ENCODE measurements at places on chromosomes 13 and 19.

DNA sequence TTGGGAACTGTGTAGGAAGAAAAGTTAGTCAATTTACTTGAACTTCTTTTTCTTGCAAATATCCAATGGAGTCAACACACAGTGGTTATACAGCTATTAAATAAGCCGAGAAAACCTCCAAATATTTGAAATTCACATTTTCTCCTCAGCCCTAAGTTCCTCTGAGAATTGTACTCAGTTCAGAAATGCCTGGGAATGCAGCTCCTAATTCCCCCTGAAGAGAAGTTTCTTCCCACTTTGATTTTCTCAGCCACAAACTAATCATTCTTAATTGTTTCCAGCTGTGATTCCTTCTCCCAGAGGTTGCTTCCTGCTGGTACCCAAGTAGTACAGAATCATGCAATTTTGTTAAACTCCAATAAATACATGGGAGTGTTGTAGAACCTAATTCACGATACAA, 246.1 kb upstream of the MIR17HG start:
- DNase-seq: no peak
- no peak overlapping the region for H3K4me3 ChIP-seq
- H3K36me3 ChIP-seq: no peaks in the 10 kb centered on the region
- no peaks in the 10 kb centered on the region for H3K4me1 ChIP-seq
- H3K27me3 ChIP-seq: no peaks in the 10 kb centered on the region
- H3K27ac ChIP-seq: no peak overlapping the region

DNA sequence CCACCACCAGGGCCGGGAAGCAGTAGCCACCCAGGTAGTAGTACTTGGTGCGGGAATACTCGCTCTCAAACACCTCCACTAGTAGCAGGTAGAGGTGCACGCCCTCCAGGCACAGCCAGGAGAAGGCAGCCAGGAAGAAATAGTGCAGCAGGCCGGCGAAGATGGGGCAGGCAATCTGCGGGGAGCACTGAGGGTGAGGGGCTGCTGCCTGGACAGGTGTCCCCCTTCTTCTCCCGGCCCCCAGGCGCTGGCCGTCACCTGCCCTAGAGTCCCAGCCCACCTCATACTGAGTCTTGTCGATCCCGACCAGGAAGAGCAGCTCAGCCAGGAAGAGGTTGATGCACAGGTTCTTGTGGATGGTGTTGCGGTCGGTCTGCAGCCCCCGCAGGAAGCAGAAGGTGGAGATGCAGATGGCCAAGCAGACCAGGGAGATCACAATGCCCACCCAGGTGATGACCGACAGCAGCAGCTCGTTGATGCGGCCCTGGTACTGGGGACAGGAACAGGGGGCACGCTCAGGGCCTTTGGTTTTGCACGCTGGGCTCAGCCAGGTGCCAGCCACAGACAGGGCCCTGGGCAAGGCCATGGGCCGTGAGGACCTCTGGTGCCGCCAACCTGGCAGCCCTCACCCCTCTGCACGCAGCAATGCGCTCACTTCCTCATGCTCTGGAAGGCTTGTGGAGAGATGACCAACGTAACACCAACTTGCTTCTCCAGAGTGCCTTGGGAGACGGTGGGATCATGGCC, 20.8 kb upstream of the ASF1B start:
- H3K27me3 ChIP-seq: no peaks in the 10 kb centered on the region
- H3K4me3 ChIP-seq: no peak overlapping the region
- H3K27ac ChIP-seq: no peak overlapping the region
- H3K4me1 ChIP-seq: no peaks in the 10 kb centered on the region

DNA sequence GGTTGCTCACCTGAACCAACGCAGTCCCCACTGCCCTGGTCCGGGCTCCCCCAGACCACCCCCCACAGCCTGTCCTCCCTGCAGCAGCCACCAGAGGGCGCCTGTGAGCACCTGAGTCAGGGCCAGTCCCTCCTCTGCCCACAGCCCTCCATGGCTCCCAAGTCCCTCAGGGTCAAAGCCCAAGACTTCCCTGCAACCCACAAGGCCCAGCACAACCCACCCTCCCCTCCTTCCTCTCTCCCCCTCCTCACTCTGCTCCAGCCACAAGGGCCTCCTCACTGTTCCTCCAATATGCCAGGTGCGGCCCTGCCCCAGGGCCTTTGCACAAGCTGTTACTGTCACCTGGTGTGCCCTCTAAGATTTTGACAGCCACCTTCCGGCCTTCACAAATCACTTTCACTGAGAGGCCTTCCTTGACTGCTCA, 10.9 kb downstream of the GNA15 start:
- H3K27me3 ChIP-seq: peaks cover 10% of the 10 kb centered on the region
- DNase-seq: peak; percentile 43
- no peaks in the 10 kb centered on the region for H3K4me1 ChIP-seq
- H3K27ac ChIP-seq: no peak overlapping the region
- no peak overlapping the region for H3K4me3 ChIP-seq

GRCh38 chr13:49308097-49308875, 60.6 kb downstream of the CDADC1 start:
- no peaks in the 10 kb centered on the region for H3K27me3 ChIP-seq
- H3K27ac ChIP-seq: peak overlapping the region; percentile 60
- no peak overlapping the region for H3K4me3 ChIP-seq
- H3K4me1 ChIP-seq: peaks cover 17% of the 10 kb centered on the region

DNA sequence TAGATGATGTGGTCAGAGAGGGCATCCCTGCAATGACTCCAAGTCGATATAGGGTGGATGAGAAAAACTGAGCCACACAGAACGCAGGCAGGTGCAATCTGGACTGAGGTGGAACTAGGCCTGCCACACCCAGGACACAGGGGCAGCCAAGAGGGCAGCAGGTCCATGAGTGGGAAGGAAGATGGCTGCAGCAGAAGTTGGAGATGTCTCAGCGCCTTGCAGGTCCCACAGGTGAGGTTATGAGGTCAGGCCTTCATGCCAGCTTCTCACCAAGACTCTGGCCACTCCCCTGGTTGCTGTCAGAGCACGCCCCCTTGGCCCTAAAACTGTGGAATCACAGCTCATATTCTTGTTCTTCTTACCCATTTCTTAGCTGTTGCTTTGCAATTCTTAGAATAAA, 147.7 kb upstream of the VSTM2B start:
- H3K36me3 ChIP-seq: no peaks in the 10 kb centered on the region
- H3K4me3 ChIP-seq: no peak overlapping the region
- H3K4me1 ChIP-seq: no peaks in the 10 kb centered on the region
- H3K27ac ChIP-seq: no peak overlapping the region
- peak; percentile 3 for DNase-seq

- DNase-seq: no peak
- H3K36me3 ChIP-seq: no peaks in the 10 kb centered on the region
- no peaks in the 10 kb centered on the region for H3K4me1 ChIP-seq
- H3K27me3 ChIP-seq: no peaks in the 10 kb centered on the region
These were observed 215.1 kb upstream of the ZNF507 start for GRCh38 chr19:32130332-32130731.

DNA sequence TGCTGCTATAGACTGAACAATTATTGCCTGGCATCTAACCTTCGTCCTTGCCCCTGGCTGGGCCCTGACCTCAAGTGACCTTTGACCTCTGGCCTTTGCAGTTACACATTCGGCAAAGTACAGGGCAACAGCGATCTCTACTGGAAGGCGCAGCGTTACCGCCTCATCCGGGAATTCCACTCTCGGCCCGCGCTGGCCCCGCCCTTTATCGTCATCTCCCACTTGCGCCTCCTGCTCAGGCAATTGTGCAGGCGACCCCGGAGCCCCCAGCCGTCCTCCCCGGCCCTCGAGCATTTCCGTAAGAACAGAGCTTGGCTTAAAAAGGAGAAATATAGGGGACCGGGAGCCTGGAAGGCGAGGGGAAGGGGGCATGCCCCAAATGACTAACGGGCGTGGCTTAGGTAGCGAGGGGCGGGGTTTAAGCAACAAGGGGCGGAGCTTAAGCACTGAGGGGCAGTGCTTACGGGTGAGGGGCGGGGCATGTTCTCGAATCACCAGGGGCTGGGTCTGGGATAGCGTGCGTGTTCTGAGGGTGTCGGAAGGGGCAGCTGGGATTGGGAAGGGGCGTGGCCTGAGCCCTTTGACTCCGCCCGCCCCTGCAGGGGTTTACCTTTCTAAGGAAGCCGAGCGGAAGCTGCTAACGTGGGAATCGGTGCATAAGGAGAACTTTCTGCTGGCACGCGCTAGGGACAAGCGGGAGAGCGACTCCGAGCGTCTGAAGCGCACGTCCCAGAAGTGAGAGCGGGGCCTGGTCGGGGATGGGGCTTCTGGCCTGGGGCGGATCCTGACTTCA, 52.7 kb downstream of the TRPM4 start:
- peaks cover 9% of the 10 kb centered on the region for H3K4me1 ChIP-seq
- peak overlapping the region; percentile 65 for H3K4me3 ChIP-seq
- peaks cover 4% of the 10 kb centered on the region for H3K27me3 ChIP-seq
- H3K27ac ChIP-seq: no peak overlapping the region

GRCh38 chr13:30867089-30867669, 38.9 kb upstream of the MEDAG start:
- H3K4me3 ChIP-seq: no peak overlapping the region
- H3K27ac ChIP-seq: no peak overlapping the region
- peaks cover 38% of the 10 kb centered on the region for H3K27me3 ChIP-seq
- no peak for DNase-seq
- peaks cover 18% of the 10 kb centered on the region for H3K4me1 ChIP-seq
- no peaks in the 10 kb centered on the region for H3K36me3 ChIP-seq

- no peaks in the 10 kb centered on the region for H3K27me3 ChIP-seq
- no peak overlapping the region for H3K27ac ChIP-seq
- no peak overlapping the region for H3K4me3 ChIP-seq
- no peak for DNase-seq
- H3K36me3 ChIP-seq: peaks cover 2% of the 10 kb centered on the region
- no peaks in the 10 kb centered on the region for H3K4me1 ChIP-seq
These were observed 36.1 kb downstream of the PLEKHJ1 start for GRCh38 chr19:2199861-2200623.

- no peak for DNase-seq
- H3K27ac ChIP-seq: no peak overlapping the region
- no peak overlapping the region for H3K4me3 ChIP-seq
- no peaks in the 10 kb centered on the region for H3K4me1 ChIP-seq
- H3K27me3 ChIP-seq: no peaks in the 10 kb centered on the region
These were observed 17.2 kb upstream of the DCUN1D2 start for GRCh38 chr13:113507505-113508345.

GRCh38 chr13:79543883-79544282, 62.9 kb downstream of the NDFIP2 start:
- H3K36me3 ChIP-seq: peaks cover 6% of the 10 kb centered on the region
- no peak overlapping the region for H3K4me3 ChIP-seq
- H3K27ac ChIP-seq: no peak overlapping the region
- no peaks in the 10 kb centered on the region for H3K27me3 ChIP-seq

DNA sequence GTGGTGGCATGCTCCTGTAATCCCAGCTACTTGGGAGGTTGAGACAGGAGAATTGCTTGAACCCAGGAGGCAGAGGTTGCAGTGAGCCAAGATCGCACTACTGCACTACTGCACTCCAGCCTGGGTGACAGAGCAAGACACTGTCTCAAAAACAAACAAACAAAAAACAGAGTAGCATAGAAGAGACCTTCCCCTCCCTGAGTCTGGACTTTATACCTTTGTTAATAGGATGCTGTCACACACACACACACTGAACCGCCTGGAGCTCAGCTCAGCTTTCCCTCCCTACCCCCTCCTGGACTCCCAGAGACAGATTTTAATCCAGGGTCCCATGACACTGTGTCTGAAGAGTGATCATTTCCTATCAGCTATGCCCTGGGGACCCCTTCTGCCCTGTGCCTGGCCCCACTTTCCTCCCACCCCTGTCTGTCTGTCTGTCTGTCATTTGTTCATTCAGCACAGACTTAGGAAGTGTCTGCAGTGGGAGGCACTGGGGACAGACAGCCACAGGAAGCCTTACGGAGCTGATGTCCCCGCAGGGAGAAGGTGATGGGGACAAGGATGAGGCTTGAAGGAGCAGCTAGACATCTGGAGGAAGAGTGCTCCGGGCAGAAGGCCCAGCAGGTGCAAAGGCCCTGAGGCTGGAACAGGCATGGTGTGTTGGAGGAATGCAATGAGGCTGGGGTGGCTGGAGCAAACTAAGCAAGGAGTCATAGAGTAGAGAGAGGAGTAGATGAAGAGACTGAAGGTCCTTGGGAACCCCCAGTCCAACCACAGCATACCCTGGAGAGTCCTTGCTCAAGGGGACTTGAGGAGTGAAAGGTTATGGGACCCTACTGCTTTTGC, 4.9 kb downstream of the CERS4 start:
- no peak overlapping the region for H3K27ac ChIP-seq
- no peak overlapping the region for H3K4me3 ChIP-seq
- peaks cover 13% of the 10 kb centered on the region for H3K36me3 ChIP-seq
- peaks cover 7% of the 10 kb centered on the region for H3K4me1 ChIP-seq
- H3K27me3 ChIP-seq: no peaks in the 10 kb centered on the region

- H3K27me3 ChIP-seq: no peaks in the 10 kb centered on the region
- peak overlapping the region; percentile 33 for H3K27ac ChIP-seq
- H3K4me1 ChIP-seq: peaks cover 37% of the 10 kb centered on the region
- DNase-seq: no peak
- no peak overlapping the region for H3K4me3 ChIP-seq
- H3K36me3 ChIP-seq: peaks cover 17% of the 10 kb centered on the region
These were observed 1.6 kb upstream of the PLEKHA4 start for GRCh38 chr19:48870048-48870447.

DNA sequence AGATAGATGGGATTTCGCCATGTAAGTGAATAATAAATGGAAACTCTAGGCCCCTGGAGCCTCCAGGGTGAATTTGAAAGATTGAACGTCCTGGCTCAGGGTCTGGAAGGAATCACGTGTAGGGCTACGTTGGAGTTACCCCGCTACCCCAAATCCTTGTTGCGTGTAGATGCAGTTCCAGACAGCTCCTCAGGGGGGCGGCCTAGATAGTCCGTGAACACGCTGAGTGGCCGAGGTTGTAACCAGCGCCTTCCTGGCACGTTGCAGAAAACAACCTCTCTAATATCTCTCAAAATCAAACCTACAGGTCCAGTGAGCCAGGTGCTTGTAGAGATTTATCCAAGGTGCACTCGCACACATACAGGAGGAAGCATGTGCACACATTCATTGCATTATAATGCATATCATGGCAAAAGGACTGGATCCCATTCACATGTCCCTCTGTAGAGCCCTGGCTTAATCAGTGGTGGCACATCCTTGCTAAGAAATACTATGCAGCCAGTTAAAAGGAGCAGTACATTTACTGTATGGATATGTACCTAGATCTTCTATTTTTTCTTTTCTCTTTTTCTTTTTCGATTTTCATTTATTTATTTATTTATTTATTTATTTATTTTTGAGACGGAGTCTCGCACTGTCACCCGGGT, 2.5 kb upstream of the KEAP1 start:
- H3K4me1 ChIP-seq: peaks cover 3% of the 10 kb centered on the region
- peak overlapping the region; percentile 33 for H3K27ac ChIP-seq
- no peaks in the 10 kb centered on the region for H3K27me3 ChIP-seq
- peak; percentile 55 for DNase-seq
- H3K36me3 ChIP-seq: no peaks in the 10 kb centered on the region
- H3K4me3 ChIP-seq: peak overlapping the region; percentile 38

DNA sequence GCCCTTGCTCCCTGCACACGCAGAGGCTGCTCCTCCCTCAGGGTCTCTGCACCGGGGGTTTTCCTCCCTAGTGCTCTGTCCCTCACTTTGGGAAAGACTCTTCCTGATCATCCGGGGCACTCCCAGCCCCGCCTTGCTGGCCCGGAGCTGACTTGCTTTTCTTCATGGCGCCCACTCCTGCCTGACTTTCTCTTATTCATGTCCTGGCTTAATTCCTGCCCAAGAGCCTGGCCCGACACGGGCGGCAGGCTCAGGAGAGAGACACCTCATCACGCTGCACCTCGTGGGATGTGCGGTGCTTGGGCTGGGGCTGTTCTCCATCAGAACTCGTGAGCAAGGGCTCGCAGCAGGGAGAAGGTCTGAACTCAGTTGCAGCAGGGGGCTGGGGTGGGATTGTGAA, 11.8 kb upstream of the PLA2G4C start:
- no peak for DNase-seq
- H3K27me3 ChIP-seq: no peaks in the 10 kb centered on the region
- H3K27ac ChIP-seq: peak overlapping the region; percentile 88
- H3K4me3 ChIP-seq: no peak overlapping the region
- H3K36me3 ChIP-seq: peaks cover 34% of the 10 kb centered on the region

GRCh38 chr19:29393915-29394460, 131.8 kb upstream of the VSTM2B start:
- no peak overlapping the region for H3K27ac ChIP-seq
- no peaks in the 10 kb centered on the region for H3K4me1 ChIP-seq
- no peak for DNase-seq
- peaks cover 13% of the 10 kb centered on the region for H3K27me3 ChIP-seq

Measured in progenitor cell of endocrine pancreas (in vitro differentiated cells).